ENCODE measurements at places on chromosomes 2 and 18.

DNA sequence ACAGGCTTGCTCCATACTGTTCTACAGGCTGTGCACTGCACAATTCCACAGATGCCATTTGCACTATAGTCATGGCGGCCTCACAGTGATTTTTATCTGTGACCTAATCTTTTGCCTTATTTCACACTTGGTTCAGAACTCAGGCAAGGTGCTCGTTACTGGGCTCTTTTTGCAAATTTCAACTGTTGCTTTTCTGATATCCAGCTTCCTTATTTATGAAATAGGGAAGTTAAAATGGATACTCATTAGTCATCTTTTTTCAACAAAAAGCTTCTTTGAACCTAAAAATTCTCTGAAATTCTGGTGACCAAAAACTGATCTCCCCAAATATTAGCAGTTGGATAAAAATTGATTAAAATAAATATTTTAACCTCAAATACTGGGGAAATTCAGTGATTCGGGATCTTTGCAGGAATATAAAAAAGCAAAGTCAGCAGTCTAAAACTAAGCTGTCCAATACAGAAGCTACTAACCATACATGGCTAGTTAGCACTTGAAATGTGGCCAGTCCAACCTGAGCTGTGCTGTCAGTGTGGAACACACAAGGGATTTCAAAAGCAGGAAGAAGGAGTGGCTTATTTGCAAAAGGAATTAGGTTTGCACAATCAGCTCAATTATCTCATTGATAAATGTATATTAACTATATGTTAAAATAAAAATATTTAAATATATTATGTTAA, 134.4 kb downstream of the COL4A4 start:
- DNase-seq = no peak

DNA sequence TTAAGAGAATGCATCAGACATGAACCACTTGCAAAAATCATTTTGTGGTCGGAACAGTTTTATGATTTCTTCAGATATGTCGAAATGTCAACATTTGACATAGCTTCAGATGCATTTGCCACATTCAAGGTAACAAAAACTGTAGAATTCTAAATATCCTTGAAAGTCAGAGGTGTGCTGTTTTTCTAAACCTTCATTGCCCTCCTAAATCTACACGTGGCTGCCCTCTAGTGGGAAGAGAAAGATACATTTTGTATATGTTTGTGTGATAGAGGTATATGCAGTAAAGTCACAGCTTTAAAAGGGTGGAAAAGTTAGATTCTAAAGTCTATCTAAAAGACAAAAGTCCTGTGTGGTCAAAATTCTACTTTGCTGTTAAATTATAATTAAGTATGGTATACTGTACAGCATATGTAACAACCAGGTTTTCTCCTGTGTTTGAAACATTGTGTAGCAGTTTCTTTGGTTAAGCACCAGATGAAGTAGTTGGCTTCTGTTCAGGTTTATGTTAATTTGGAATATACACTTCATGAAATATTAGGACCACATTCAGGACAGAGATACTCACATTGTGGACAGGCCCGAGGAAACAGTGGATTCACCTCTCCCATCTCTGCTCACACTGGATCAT, 65.9 kb upstream of the ITM2C start:
- no peak for DNase-seq

- DNase-seq = no peak
Measured at GRCh38 chr18:7206217-7206616, 24.7 kb upstream of the LRRC30 start.

GRCh38 chr2:176614049-176614448, 344.8 kb downstream of the MTX2 start:
- DNase-seq = no peak

DNA sequence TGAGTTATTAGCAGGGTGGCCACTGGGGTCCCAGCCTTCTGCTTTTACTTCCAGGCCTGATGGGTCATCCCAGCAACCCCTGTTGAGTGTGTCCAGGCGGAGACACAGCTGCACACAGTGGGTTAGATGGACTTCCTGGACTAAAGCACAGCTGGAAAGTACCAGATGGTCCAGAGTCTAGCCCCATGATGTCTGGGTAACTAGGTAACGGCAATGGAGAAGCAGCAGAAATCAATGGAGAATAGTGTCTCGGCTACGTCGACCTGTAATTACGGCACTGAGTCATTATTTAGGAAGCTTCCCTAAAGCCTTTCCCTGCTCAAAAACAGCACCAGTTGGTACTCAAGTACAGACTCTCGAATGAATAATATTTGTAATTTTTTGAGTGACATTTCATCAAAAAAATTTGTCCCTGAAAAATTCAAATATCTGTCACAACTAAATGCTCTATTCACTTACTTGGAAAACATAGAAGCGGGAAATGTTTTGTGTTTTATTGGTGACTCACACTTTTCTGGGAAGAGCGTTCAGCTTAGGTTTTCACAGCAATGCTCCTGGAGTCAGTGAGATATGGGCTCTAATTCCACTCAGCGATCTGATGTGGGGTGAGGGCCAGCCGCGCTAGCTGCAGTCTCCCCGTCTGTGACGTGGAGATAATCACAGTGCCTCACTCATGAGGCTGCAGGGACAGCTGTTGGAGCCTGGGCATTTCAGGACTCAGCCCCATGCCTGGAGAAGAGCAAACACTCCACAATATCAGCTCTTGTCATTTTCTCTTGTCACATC, 16.2 kb upstream of the ARL4C start:
- no peak for DNase-seq
